CD14-positive monocyte (primary cell): ENCODE measurements at places on chromosomes 7 and 10.
A peak's percentile ranks its signal among the peaks of the same experiment; 100 is the strongest.

- no peaks in the 10 kb centered on the region for H3K36me3 ChIP-seq
- DNase-seq, result no peak
- H3K27ac ChIP-seq, result no peak overlapping the region
- H3K4me3 ChIP-seq, result no peak overlapping the region
These were observed 72.6 kb upstream of the SEPHS1 start for GRCh38 chr10:13420532-13421307.

DNA sequence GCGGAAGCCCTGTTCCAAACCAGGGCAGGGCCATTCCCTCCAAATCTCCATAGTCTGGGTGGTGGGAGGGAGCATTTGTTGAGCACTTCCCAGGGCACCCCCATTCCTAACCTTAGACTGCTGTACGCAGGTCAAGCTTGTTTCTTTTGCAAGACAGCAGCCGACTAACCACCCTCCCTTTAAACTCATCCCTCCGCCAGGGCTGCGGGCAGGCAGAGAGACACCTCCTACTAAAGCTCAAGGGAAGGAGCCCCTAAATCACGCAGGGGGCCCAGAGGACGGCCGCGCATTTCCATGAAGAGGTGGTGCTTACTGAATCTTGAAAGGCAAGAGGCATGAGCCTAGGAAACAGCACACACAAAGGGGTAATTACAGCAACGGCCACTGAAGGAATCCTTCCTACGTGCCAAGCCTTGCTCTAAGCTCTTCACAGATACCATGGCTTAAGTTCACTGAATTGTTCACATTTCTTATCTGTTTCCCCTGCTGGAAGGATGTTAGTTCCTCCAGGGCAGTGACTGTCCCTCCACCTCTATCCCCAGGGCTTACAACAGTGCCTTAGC, 90.0 kb downstream of the PROSER2 start:
- H3K4me3 ChIP-seq, result no peak overlapping the region
- no peaks in the 10 kb centered on the region for H3K36me3 ChIP-seq
- H3K27ac ChIP-seq, result no peak overlapping the region
- H3K27me3 ChIP-seq, result no peaks in the 10 kb centered on the region

DNA sequence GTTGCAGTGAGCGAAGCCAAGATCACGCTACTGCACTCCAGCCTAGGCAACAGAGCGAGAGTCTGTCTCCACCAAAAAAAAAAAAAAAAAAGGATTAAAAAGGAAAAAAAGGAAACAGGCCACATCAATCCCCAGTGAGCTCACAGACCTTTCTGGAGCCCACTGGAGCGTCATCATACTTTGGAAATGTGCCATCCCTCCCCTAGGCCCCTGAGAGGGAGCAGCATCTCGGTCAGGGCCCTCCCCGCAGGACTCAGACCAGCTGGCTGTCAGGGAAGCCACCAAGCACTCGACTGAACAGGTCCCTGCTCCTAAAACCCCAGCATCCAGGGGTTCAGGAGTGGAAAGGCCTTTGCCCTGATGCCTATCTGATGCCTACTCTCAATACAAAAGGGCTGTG, 97.9 kb upstream of the SH2B2 start:
- no peaks in the 10 kb centered on the region for H3K27me3 ChIP-seq
- H3K4me1 ChIP-seq, result no peaks in the 10 kb centered on the region
- DNase-seq, result no peak
- H3K36me3 ChIP-seq, result peaks cover 99% of the 10 kb centered on the region
- H3K27ac ChIP-seq, result no peak overlapping the region

DNA sequence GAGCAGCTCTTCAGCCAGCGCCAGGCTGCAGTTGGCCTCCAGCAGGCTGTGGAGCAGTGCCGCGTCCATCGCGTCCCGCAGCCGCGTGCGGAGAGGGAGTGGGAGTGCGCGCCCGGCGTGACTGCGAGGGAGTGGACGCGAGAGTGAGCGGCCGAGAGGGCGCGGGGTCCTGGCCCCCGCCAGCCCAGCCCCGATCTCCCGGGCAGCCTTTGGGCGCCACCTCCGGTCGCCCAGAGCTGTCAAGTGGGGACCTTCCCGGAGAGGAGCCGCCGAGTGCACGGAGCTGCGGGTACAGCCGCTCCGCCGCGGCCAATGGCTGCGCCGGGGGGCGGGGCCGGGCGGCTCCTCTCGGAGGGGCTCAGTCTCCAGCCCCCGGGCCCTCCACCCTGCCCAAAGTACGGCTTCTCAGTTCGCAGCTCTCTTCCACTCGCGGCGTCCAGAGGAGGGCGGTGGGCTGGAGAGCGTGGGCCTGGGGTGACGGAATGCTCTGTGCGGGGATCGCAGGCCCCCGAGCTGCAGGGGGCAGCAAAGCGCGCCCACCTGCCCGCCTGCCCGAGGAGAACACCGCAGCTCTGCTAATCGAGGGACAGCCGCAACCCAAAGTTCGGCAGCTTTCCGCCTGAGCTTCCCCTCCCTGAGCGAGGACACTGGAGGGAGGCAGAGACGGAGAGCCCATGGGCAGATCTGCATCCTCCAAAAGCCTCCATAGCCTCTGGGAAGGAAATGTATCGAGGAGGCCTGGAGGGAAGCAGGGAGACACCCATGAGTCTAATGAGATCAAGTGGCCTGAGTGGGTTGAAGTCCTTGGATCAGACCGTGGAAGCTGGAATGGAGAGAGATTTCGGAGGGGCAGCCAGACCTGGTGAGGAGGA, at the start of gene CRHR2:
Gene CRHR2, minus strand, starts transcription at position 245 of the 872 bp plus-strand sequence. Its CDS starts 176 bp downstream, at position 69.
- H3K4me3 ChIP-seq, result no peak within 1 kb of the TSS
- peaks cover 34% of the 10 kb centered on the region for H3K27me3 ChIP-seq
- H3K36me3 ChIP-seq, result no peaks in the 10 kb centered on the region
- no peak for DNase-seq
- H3K27ac ChIP-seq, result no peak within 1 kb of the TSS

DNA sequence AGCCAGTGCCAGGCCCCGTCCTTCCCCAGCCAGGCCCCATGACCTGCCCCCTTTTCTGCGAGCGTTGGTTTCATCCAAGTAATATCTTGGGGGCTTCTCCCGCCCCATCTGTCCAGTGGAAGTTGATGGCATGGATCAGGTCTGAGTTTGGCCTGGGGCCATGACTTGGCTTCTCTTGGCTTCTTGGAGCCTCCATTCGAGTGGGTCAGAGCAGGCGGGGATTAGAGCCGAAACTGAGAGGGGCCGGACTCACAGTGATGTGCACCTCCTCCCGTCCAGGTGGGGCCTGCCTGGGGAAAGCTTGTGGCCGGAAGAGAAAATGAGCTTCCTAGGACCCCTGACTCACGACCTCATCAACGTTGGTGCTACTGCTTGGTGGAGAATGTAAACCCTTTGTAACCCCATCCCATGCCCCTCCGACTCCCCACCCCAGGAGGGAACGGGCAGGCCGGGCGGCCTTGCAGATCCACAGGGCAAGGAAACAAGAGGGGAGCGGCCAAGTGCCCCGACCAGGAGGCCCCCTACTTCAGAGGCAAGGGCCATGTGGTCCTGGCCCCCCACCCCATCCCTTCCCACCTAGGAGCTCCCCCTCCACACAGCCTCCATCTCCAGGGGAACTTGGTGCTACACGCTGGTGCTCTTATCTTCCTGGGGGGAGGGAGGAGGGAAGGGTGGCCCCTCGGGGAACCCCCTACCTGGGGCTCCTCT, 15.1 kb upstream of the LIMK1 start:
- H3K27me3 ChIP-seq, result no peaks in the 10 kb centered on the region
- H3K36me3 ChIP-seq, result no peaks in the 10 kb centered on the region
- no peak for DNase-seq
- no peak overlapping the region for H3K27ac ChIP-seq
- H3K4me3 ChIP-seq, result no peak overlapping the region

- DNase-seq, result no peak
- peaks cover 87% of the 10 kb centered on the region for H3K36me3 ChIP-seq
- H3K4me3 ChIP-seq, result no peak overlapping the region
- H3K27me3 ChIP-seq, result no peaks in the 10 kb centered on the region
- H3K4me1 ChIP-seq, result no peaks in the 10 kb centered on the region
These were observed 37.9 kb upstream of the CRYGN start for GRCh38 chr7:151477867-151478266.

DNA sequence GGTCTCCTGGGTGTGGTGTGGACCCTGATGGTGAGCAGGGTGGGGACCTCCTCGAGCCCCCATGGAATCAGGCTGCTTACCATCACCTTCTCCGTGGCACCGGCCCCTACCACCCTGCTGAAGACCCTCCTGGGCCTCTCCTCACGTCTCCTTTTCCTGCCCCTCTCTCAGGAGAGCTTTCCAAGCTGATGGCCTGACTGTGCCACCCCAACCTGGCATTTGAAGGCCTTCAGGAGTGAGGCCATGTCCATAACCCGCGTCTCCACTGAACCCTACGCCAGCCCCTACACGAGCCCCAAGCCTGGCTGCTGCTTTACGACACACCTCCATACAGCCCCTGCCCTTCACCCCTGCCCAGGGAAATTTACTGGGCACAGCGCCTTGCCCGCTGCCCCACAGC, 55.4 kb downstream of the ZRANB1 start:
- no peak overlapping the region for H3K27ac ChIP-seq
- no peaks in the 10 kb centered on the region for H3K27me3 ChIP-seq
- DNase-seq, result no peak

GRCh38 chr10:63744060-63744941, 223.1 kb downstream of the REEP3 start:
- H3K36me3 ChIP-seq, result no peaks in the 10 kb centered on the region
- no peak overlapping the region for H3K4me3 ChIP-seq
- no peak for DNase-seq
- H3K4me1 ChIP-seq, result no peaks in the 10 kb centered on the region

- DNase-seq, result no peak
- H3K36me3 ChIP-seq, result no peaks in the 10 kb centered on the region
- no peaks in the 10 kb centered on the region for H3K4me1 ChIP-seq
- no peak overlapping the region for H3K27ac ChIP-seq
- H3K27me3 ChIP-seq, result no peaks in the 10 kb centered on the region
- no peak overlapping the region for H3K4me3 ChIP-seq
These were observed 495.6 kb upstream of the KLF6 start for GRCh38 chr10:4280461-4281189.

GRCh38 chr7:15525652-15526263, 36.1 kb downstream of the AGMO start:
- H3K4me1 ChIP-seq, result no peaks in the 10 kb centered on the region
- no peak for DNase-seq
- no peaks in the 10 kb centered on the region for H3K27me3 ChIP-seq
- H3K27ac ChIP-seq, result no peak overlapping the region
- H3K36me3 ChIP-seq, result no peaks in the 10 kb centered on the region

DNA sequence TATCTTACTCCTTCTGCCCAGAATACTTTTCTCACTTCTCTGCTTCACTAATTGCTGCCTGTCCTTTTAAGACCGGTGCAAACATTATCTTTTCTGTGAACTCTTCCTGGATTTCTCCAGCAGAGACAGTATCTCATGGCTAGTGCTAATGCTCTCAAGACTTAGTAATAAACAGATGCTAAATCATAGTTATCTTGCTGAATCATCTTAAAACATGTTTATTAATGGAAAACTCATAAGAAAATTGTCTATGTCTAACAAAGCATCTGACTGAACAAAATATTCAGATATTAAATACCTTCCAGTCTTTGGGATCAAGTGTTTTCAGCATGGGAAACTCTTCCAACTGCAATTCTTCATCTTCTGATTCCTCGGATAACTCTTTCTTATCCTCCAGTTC, 3.1 kb downstream of the DNAJC2 start:
- no peak for DNase-seq
- peaks cover 28% of the 10 kb centered on the region for H3K4me1 ChIP-seq
- H3K36me3 ChIP-seq, result peaks cover 48% of the 10 kb centered on the region
- peak overlapping the region; percentile 4 for H3K27ac ChIP-seq
- no peak overlapping the region for H3K4me3 ChIP-seq

DNA sequence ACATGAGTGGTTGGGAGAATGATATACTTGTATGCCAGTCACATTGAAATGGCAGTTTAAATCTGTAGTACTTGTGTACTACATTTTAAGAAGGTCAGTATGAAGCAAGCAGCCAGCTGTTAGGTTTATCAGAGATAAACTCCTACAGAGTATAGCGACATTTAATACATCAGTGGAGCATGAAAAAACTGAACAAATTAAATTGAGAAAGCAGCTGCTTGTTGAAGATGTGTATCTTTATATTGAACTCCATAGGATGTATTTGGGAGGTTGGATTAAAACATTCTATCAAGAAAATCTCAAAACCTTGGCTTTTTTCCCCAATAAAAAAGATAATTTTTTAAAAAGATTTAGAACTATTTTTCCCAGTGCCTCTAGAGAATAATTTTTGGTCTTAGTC, 47.8 kb downstream of the PHF14 start:
- H3K36me3 ChIP-seq, result peaks cover 6% of the 10 kb centered on the region
- no peaks in the 10 kb centered on the region for H3K27me3 ChIP-seq
- no peak overlapping the region for H3K27ac ChIP-seq

DNA sequence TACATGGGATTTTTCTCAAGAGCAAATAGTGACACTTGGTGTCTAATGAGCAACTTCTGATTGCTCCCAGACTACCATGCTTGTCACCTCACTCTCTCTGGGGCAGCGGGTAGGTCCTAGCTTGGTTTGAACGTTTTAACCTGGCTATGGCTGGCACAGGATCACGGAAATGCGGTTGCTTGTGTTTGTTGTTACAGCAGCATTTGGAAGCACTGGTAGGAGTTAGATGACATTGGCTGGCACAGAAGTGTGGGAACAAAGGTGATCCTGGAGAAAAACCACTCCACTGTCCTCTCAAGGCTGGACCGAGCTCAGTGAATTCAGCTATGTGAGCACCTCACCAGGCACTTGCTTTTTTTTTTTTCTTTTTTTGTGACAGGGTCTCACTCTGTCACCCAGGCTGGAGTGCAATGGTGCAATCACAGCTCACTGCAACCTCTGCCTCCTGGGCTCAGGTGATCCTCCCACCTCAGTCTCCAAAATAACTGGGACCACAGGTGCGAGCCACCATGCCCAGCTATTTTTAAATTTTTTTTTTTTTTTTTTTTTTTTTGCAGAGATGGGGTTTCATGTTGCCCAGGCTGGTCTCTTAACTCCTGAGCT, 3.5 kb upstream of the PFKFB3 start:
- no peak for DNase-seq
- peaks cover 71% of the 10 kb centered on the region for H3K4me1 ChIP-seq
- peaks cover 3% of the 10 kb centered on the region for H3K27me3 ChIP-seq
- H3K36me3 ChIP-seq, result no peaks in the 10 kb centered on the region
- no peak overlapping the region for H3K4me3 ChIP-seq

DNA sequence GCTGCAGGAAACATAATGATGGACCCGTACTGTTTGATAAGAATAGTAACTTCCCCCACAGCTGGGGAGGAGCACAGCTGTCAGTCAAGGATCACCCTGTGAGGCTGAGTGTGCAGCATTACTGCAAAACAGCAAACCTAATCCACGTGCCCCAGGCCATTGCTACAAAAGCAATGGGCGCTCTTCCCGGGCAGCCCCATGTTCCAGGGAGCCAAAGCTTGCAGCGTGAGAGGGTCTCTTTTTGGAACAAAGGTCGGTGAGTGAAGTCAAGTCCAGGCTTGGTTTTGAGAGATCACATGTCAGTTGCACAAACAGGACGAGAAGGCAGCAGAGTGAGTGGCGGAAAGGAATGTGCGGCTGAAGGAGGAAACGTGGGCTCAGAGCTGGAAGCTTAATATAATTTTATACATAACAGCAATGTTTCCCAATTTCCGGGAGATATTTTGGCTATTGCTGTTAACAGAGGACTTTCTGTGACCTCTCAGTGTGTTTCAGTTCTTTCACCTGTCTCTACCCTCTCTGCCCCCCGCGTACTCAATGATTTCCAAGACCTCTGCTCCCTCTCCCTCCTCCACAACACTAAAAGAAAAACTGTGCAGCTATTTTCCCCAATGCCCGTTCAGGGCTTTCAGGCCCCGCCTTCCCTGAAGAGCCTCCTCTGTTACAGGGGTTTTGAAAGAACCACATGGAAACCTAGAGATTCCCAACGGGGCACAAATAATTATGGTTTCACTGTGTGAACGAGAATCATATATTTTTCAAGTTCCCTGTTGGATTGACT, 128.9 kb downstream of the MTPAP start:
- H3K27ac ChIP-seq, result peak overlapping the region; percentile 11
- peaks cover 18% of the 10 kb centered on the region for H3K4me1 ChIP-seq
- H3K4me3 ChIP-seq, result peak overlapping the region; percentile 67
- no peaks in the 10 kb centered on the region for H3K36me3 ChIP-seq
- peak; percentile 5 for DNase-seq
